ENCODE measurements at places on chromosomes 3 and 15.

GRCh38 chr3:151631946-151632345 lies 101.8 kb upstream of the AADACL2 start:
- DNase-seq, result no peak

GRCh38 chr15:93067649-93068085 lies 21.3 kb downstream of the RGMA start:
- DNase-seq, result no peak

DNA sequence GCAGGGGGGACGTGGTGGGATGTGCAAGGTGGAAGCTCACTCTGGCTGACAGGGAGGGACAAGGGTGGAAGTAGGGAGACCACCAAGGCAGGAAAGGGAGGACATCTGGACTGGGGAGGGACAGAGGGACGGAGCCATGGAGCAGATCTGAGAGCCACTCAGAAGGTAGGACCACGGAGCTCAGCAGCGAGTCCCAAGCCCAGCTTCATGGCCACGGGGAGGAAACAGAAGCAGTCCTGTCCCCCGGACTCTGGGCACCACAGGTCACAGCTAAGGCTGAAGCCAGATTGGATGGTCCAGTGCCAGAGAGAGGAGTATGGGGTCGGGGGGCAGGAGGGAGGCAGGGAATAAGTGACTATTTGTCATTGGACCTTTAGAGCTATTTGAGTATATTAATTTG lies 220.1 kb downstream of the TBC1D2B start:
- no peak for DNase-seq

GRCh38 chr3:25713341-25713985 lies 48.8 kb upstream of the TOP2B start:
- DNase-seq, result no peak

DNA sequence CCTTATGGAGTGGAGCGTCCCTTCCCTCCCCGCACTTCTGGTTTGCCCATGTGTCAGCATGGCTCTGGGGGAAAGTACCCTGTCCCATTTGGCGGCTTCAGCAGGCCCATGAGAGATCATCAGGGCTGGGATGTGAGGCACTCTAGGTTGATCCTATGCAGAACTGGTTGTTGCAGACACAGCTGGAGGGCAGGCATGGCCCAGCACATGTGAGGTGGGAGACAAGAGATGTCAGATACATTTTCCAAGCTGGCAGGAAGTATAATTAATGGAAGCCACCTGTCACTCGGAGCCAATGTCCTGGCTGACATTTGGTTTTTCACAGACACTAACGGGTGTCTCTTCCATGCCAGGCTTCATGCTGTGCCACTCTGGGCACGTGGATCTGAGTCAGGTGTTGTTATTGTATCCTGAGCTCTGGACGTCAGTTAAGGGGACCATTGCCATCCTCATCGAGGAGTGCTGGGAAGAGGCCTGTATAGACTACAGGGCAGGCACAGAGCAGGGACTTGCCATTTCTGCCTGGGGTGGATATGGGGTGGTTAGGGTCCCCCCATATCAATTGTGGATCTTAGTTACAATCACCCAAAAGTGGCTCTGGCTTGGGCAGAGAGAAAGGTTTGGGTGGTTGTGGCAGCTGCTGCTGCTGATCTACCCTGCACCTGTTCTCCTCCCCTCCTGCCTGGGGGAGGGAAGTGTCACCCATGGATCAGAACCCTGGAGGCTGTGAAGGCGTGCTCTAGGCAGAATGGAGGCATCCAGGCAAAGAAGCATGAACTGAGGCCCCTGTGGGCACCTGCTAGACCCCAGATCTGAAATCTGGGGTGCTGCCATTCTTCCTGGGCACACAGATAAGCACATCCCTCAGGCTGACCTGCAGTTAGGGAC lies 140.7 kb downstream of the FBLN2 start:
- no peak for DNase-seq

DNA sequence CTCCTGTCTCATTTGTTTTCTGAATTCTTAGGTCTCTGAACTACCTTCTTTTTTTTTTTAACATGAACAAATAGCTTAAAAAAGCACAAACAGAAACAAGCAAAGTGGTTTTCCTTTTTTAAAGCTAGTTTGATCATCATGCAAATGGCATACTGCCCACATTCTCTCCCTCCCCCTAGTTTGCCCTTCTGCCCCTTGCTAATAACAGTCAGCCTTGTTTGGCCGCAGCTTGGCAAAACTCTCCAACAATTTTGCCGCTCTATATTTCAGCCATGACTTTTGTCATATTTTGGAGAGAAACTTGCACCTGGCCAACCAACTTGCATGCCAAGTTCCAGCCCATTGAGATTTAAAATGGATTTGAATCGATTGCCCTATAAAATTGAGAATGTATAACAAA lies 666.0 kb upstream of the NR2F2 start:
- no peak for DNase-seq

DNA sequence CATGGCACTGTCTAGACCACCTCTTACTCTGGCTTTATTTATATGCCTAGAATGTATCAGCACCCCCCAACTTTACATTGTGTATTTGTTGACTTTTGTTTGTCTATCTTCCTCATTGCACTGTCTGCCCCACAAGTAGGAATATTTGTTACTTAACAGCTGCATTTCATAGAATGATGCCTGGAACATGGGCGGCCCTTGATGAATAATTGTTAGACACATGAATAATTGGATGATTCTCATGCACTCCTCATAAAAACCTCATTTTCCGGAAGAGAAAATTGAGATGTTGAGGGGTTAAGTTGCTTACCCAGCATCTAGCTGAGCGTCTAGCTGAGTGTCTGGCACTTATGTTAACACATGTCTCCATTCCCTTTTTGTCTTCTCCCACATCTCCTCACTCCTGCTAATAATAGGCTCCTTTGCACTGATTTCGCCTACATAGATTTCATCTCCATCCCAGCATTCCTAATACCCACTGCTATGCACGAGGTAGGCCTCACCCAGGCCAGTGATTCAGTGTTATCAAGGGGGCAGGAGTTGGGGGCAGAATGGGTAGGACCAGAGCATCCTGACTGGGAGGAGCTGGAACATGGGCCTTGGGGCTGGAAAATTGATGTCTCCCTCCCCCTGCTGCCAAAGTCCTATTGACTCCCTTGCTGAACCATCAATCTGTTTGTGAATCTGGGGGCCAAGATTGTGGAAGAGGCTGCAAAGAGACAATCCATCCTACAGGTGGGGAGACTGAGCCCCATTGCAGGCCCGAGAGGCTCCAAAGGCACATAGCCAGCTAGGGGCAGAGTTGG lies 7.8 kb upstream of the WNT7A start:
- DNase-seq, result no peak

- no peak for DNase-seq
Measured at GRCh38 chr15:67790610-67791319, 34.5 kb upstream of the SKOR1 start.

GRCh38 chr3:4814305-4814903 lies 164.8 kb upstream of the BHLHE40 start:
- no peak for DNase-seq

DNA sequence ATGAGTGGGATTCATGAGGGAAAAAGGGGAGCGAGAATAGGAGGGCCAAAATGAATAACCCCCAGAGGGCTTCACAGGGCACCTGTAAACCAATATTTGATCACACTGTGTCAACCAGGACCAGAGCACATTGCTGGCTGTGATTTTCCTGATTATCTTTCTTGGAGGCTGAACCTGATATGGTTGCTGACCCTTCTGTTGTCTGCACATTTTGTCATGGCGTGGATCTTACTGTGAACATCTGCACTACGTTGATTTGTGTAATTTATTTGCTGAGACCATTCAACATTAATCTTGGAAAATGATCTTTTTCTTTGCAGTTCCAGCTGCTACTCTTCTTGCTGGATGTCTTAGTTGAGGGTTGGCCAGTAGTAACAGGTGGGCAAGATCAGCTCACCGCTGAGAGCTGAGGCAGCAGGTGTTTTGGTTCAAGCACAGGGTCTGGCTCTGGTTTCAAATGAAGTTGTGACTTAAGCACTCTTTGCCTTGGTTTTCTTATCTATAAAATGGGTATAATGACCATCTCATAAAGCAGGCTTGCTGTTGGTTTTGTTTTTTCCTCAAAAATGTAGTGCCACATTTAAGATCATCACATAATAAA lies 61.2 kb downstream of the ARHGEF26 start:
- no peak for DNase-seq

- no peak for DNase-seq
Measured at GRCh38 chr15:25170781-25171110, 216.0 kb downstream of the SNRPN start.

GRCh38 chr3:125624341-125624740 lies 29.0 kb upstream of the OSBPL11 start:
- no peak for DNase-seq

DNA sequence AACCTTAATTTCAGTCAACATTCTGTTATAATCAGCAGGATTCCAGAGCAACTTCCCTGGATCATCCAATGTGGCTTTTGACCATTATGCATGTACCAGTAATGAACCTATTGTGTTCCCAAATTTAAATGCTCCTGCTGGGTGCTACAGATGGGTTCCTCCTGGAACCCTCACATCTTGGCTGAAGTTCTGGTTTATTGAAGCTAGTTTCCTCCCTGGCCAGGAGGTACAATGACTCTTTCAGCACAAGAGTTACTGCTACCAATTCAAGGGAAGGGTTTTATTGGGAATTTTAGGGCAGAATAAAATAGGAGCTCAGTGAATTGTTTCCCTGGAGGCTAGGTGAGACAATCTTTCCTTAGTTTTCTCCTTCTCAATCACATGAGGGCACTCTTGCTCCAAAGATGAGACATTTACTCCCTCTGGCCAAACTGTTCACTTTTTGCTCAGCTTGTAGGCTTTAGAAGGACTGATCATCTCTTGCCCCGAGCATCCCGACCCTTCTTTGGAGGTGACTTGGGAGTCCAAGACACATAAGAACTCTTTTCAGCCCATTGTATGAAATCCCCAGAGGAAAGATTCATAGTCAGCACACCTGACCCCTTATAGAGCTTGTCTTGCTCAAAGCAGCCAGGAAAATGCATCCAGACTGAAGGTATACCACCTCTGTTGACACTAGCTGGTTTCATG lies 8.8 kb upstream of the NPHP3 start:
- no peak for DNase-seq

DNA sequence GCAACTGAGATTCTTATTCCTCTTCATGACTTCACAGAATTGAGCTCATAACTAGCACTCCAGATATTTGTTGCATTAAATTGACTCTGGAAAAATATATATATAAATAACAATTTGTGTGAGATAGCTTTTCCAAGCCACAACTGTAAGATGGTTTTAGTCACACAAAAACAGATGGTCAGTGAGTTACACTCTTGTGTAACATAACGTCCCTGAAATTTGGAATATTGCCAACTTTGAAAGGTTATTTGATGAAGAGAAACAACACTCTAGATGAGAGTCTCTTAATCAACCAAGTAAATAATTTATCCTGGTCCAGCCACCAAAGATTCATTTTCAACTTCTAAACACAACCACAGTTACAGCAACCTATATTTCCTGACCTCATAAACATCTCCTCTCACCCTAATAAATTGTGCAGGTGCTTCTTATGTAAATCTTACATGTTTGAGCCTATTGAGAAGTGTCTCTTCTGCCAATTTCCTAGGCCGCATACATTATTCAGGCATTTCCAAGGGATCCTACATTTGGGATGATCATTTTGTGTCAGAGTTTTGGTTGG lies 84.9 kb upstream of the ACP3 start:
- no peak for DNase-seq

GRCh38 chr3:435161-435560 lies 238.6 kb downstream of the CHL1 start:
- DNase-seq, result no peak

DNA sequence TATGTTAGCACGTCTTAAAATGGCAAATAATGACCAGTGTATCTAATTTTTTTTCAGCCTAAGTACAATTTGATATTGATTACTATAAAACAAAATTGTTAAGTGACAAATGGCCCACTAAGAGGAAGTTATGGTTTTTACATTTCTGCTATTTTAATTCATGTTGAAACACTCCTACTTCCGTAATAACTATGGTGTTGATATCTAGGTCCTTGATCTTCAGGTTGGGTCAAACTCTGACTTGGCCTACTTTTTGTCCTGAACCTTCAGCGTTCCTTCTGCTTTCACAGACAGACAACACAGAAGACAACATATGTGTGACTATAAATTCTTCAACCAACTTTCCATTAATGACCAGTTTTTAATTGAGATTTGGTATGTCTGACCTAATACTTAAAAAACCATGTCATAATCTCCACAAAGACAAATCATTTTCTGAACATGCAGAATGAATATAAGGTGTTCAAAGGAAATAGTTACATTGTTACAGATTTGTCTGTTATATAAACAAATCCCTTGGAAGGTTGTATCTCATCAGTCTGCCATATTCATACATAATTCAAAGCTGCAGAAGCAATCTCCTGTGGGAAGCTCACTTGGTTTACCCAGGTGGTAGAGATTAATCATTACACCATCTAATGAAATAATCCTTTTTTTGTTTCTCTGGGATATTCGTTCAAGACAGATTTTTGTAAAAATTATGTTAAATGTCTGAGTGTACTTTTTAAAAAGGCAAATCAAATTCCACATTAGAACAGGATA lies 92.1 kb upstream of the TSPAN3 start:
- peak; percentile 32 for DNase-seq

DNA sequence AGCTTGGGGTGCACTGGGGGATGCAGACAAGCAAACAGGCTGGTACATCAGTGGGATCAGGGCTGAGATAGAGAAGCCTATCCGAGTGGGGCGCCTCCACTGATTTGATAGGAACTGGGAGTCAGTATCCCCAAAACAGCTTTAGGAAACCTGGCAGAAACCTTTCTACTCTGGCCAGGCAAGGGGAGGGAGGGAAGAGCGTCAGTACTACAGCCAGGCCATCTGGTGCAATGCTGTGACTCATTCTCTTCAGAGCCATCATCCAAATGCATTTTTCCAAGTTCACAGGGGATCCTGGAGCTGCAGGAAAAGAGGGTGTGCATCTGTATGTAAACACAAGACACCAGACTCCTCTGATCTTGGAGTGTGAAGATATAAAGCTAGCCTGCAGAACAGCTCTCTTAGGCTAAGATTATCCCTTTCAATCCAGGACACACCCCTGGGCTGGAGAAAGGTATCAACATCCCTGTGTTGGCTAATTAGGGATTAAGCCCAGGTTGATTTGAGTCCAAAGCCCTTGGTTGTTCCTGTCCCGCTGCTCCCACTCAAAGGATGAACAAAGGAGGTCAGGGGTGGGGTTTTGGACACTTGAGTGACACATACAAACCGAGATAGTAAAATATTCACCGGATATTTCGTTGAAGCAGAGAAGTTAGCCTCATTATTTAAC lies 9.3 kb downstream of the GALNT15 start:
- no peak for DNase-seq

DNA sequence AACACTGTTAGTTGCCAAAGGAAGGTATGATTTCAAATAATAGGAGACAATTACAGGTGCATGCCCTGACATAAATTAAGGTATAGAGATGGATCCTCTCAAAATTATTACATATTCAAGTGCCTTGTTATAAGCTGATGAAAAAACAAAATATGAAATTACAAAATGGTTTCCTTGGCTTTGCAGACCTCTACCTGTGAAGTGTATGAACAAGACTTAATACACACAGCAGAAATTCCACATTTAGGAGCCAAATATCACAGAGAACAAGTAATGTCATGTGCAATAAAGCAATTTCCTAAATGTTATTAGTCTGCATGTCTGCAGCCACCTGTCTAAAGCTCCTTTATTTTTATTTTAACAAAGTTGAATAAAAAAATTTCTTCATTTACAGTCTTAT lies 151.5 kb downstream of the ALCAM start:
- no peak for DNase-seq
